ENCODE measurements at places on chromosomes 2 and 18. TPM values are rescaled to one million over a fixed set of nuclear protein-coding genes. Genes with fewer than 3 reads are reported as not detected.

GRCh38 chr2:231715988-231716616 is 7.8 kb downstream of the PTMA start:
- no peak for DNase-seq

GRCh38 chr2:3972377-3972776 is 269.0 kb downstream of the DCDC2C start:
- no peak for DNase-seq

- peak; percentile 39 for DNase-seq
Measured at GRCh38 chr2:85888020-85888683, 638 bp downstream of the ST3GAL5 start.

DNA sequence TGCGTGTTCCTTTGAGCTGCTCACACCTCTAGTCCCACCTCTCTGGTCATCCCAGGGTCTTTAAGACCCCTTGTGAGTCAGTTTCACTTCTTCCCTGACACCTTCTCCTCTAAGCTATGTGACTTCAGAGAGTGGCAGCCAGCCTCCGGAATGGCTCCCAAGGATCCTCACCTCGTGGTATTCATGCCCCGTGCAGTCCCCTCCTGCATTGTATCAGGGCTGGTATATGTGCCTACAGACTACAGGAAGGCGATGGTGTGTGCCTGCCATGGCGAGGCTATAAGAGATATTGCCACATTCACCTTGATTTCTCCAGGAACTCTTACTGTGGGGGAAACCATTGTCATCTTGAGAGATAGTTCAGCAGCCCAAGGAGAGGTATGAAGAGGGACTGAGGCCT is 128.0 kb upstream of the SMAD2 start:
- no peak for DNase-seq

GRCh38 chr2:231920795-231921194 is 5.4 kb downstream of the NPPC start:
- no peak for DNase-seq

GRCh38 chr18:63410792-63411191 is 11.5 kb downstream of the VPS4B start:
- peak; percentile 57 for DNase-seq

GRCh38 chr2:236654496-236654895 is 84.9 kb downstream of the ACKR3 start:
- DNase-seq, result no peak

DNA sequence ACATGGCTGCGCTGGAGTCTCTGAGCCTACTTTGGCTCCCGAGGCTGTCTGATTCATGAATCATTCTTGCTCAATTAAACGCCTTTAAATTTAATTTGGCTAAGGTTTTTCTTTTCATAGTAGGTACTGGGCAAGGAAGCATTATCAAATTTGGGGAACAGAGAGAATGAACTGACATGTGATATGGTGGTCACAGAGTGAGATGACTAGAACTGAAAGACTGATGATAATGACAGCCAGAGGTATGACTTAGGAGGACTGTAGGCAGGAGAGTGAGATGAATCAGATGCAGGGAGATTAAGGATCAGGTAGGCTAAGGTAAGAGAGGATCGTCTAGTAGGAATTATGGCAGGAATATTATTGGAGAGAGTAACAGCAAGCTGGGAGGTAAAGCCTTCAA is 40.9 kb upstream of the ST8SIA3 start:
- DNase-seq, result no peak

- DNase-seq, result no peak
Measured at GRCh38 chr2:905091-905832, 45.4 kb upstream of the SNTG2 start.

DNA sequence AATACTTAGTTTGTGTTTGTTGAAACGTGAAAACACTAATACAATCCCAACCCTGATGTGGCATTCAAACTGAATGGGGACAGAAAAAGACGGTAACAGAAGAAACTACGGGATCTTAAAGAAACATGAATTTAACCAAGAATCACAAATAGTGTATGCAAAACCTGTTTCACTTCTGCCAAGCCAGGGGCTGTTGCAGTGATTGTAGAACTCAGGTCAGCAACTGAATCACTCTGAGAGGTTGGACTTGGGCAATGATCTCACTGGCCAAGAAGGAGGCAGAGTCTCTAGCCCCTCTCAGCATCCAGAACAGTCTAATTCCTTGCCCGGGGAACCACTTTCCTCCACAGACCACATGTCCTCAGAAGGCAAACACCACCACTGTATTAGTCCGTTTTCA is 54.9 kb upstream of the CRIM1 start:
- no peak for DNase-seq

DNA sequence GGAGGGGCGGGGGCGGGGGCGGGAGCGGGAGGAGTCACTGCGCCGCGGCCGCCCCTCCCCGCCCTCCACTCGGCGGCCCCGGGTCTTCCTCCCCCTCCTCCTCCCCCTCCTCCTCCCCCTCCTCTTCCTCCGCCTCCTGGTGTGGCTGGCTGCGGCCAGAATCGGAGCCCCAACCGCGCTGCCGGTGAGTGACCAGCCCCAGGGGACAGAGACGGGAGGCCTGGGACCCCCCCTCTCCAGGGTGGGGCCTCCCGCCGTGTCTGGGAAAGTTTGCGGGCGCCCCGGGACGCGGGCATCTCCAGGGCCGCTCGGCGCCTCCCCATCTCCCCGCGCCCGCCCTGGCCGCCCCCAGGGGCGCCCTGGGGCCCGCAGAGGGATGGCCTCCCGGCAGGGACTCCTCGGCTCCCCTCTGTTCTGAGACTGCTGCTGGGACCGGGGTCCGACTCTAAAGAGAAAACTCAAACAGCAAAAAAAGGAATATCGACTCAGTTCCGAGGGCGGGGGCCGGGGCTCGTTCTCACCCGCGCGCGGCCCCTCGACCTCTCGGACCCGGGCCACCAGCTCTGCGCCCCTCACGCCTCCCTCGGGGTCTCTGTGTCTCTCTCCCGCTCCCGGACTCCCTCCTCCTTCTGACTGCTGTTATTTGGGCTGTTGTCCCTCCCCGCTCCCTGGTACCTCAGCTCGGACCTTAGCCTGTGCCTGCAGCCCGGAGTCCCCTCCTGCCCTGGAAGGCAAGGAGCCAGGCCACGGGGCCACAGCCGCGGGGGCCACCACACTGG is at the start of gene STON1:
Gene STON1, plus strand, starts transcription at position 122 of the 779 bp plus-strand sequence. CDS start 50,480 bp downstream, outside the sequence.
- DNase-seq, result peak; percentile 64

DNA sequence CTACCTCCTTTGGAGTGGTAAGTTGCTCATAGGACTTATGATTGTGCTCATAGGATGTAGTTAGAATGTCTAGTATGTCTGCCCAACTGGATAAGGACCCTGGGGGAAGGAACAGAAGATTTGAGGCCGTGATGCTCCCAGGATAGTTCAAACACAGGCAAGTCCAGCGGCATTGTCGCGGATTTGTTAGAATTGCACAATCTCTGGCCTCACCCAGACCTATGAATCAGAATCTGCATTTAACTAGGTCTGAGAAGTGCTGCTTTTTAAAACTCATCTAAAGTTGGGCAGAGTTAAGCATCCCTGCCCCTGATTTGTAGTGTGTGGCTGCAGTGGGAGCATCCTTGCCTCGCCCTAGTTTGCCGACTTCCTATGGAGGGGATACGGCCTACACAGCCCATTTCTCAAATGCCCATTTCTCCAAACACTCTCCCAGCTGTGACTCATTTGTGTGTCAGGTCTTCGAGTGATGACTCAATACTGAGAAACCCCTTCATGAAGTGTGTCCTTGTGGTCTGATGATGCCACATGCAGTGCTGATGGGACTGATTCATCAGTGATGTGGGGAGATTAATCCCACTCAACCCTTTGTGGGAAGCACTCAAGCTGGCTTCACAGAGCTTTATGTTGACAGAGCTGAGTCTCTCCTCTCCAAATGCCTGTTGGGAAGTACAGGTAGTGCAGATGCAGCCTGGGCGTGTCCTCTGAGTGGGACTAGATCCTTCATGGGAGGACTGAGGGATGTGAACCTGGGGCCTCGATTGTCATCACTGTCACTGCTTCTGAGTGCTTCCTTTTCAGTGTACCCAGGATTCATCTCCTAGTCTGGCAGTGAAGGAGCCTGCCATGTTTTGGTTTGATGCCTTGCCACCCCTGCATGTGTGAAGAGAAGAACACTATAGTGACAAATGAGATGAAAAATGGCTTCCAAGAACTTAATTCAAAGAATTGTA is 18.7 kb downstream of the SMIM21 start:
- peak; percentile 24 for DNase-seq

DNA sequence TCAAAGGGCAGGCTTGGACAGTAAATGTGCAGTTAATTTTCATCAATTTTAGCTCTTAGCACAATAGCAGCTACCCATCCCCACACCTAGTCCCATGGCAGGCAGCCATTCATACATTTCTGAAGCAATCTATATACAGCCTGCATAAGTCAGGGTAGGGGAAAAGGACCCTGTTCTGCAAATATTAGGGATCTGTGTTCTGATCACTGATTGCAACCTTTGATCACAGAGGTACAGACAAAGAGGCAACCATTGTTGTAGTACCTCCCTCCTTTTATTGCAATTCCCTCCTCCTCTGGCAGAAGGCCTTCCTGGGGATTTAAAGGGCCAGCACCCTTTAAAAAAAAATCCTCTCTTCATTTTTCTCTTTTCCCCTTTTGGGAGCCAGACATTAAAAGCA is 58.3 kb downstream of the KANSL1L start:
- no peak for DNase-seq

GRCh38 chr2:10039658-10040410 is 3.5 kb upstream of the KLF11 start:
- DNase-seq, result no peak

DNA sequence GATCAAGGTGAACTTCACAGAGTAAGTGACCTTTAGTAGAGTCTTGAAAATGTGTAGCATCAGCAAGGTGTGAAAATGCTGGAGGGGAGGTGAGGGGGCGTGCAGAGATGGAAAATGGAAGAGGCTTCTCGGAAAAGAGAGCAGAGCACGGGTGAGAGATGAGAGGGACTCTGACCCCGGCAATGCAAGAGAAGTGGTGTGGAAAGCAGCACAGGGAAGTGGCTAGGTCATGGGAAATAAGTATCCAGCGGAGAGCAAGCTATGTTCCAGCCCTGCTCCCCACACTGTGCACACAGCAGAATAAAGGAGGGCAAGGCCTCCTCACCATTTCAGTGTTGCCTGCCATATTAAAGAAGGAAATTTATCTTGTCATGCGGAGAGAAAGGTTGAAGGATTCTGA is 241.7 kb upstream of the DOK6 start:
- DNase-seq, result no peak

DNA sequence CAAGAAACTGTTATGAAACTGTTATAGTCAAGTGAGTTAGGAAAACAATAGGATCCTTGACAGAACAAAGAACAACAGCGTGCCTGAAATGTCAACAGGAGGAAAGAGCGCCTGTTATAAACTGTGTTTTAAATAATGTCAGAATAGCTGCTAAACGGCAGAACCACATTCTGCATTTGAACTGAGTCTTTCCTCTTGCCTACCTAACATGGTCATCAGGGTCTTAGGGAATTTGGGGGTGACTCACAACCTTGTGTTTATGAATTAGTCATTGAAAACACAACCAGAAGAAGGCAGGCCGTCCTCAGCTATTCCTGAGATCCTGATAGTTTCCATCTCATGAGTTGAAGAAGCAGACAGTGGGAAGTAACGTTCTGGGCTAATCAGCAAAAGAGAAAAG is 222.0 kb upstream of the FN1 start:
- DNase-seq, result peak; percentile 42

GRCh38 chr2:8628866-8629209 is 53.0 kb upstream of the ID2 start:
- no peak for DNase-seq

DNA sequence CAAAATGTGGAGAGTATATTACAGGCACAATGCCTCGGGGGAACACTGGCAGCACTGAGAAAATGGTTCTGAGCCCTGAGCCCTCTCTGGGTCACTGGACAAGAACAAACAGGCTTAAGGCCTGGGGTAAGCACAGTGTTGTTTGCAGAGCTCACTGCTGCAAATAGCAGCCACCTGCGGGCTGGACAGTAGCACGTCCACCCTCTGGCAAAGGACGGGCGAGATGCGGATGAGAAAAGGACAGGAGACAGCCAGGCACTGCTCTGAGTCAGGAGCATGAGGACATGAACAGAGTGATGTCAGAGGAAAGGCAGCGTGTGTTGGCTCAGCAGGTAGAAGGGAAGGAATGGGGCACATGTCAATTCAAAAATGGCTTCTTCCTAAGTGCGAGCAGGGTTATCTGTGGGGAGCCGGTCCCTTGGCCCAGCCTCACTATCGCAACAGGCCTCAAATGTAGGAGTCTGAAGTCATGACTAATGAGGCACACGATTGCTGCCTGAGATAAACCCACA is 25.9 kb upstream of the NEB start:
- DNase-seq, result peak; percentile 15

GRCh38 chr18:11425211-11425610 is 184.2 kb upstream of the SLC35G4 start:
- no peak for DNase-seq

DNA sequence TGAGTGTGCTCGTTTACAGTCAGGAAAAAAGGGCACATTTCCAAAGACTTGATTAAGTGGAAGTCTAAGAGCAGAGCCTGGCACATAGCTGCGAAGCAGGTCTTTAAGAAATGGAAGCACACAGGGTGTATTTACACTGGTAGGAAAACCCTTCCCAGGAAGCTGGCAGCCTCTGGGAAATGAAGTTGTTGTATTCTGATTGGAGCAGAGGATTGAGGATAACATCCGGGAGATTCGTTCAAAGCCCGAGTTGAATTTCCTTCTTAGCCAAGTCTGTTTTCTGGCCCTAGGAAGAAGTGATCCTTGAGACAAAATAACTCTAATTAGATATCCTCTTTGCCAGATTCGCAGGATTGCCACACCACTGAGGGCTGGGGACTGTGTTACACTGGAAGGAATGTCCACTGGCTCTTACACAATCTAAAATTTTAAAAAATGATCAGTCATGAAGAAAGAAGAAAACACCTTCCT is 75.9 kb downstream of the ITGB1BP1 start:
- no peak for DNase-seq

DNA sequence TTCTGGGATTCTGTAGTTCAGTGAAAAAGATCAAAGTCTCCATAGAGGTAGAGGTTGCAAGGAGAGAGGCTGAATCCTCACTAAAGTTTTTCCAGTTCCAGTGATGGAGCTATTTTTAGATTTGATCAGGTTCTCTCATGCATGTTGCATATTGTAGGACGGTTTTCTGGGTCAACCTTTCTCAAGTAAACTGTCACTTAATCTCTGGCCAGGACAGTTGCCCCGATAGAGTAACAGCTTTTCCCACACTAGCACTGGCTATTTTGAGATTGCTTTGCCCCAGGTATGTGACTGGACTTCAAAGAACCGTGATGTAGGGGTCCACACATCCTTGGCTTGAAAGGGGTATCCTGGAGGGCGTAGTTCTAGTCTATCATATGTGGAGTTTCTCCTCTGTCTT is 101.2 kb upstream of the MSH2 start:
- no peak for DNase-seq

GRCh38 chr2:11647834-11648600 is 22.0 kb downstream of the NTSR2 start:
- DNase-seq, result peak; percentile 34

PRKAG3 gene
- total RNA-seq, result not detected

TNFAIP6 gene
- total RNA-seq, result 9.0 TPM

SCN1A gene
- 0.03 TPM for total RNA-seq

TRIM43 gene
- total RNA-seq, result not detected

PCARE gene
- total RNA-seq, result 2.2 TPM

GALNT5 gene
- total RNA-seq, result 16.3 TPM

UPP2 gene
- total RNA-seq, result 0.52 TPM

TMEM17 gene
- 4.3 TPM for total RNA-seq

RSAD2 gene
- 1.6 TPM for total RNA-seq

ABCB11 gene
- 9.2 TPM for total RNA-seq

MEP1B gene
- 0.36 TPM for total RNA-seq
